Activated T-helper 1 cell treated with anti-CD3 and anti-CD28 coated beads, Interleukin-2, amount 50 U/mL, for 16 hours (primary cell): ENCODE measurements at places on chromosomes 12 and 14.

GRCh38 chr14:70333289-70333688 lies 26.2 kb downstream of the COX16 start:
- no peak for DNase-seq

DNA sequence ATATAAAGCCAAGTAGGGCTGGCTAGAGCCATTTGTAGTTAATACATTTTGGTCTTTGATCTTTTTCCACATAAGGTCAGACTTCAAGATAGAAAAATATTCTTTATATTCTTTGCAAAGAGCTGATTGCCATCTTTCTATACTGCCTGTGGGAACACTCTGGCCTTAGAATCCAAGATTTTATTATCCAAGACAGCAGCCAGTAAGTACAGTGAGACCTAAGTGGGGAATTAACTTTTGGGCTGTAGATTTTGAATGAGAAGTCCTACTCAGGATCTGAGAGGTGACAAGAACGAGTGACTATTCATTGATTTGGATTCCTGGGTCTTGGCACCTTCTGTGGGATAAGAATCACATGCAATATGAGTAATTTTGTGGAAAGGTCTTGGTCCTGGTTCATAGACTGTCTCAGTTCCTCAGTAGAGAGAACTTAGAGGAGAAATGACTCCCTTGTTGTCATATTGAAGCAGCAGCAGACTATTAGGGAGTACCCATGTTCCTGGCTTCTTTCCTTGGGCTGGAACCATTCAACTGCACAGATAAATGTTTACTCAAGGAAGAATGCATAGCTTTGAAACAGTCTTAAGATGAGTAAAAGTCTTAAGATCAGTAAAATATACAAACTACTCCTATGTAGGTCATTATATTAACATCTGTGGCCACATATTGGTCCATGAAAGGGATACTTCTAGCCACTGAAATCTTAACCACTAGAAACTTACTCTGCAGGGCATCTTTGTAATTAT lies 353.8 kb downstream of the RAD51B start:
- DNase-seq = no peak

DNA sequence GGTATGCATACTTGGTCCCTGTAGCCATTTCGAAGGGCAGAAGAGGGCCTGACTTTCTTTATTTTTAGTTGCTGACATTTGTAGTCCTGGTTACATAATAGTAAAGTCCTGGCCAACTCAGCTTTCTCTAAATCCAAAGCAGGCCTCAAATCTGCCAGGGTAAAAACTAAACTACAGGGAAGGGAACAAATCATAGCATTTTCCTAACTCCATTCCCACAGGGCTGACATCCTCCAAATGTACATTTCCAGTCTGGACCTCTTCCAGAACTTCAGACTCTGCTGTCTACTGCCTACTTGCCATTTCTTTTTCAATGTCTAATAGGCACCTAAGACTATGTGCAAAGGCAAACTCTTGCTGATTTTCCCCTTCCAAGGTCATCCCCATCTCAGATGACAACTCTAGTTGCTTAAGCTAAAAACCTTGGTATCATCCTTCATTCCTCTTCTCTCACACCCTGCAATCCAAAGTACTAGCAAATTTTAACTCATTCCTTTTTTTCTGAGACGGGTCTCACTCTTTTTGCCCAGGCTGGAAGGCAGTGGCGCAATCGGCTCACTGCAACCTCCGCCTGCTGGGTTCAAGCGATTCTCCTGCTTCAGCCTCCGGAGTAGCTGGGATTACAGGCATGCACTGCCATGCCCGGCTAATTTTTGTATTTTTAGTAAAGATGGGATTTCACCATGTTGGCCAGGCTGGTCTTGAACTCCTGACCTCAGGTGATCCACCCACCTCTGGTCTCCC lies 2.0 kb downstream of the DDIT3 start:
- DNase-seq = no peak

GRCh38 chr14:58942516-58942915 lies 246.0 kb upstream of the DAAM1 start:
- DNase-seq = no peak

DNA sequence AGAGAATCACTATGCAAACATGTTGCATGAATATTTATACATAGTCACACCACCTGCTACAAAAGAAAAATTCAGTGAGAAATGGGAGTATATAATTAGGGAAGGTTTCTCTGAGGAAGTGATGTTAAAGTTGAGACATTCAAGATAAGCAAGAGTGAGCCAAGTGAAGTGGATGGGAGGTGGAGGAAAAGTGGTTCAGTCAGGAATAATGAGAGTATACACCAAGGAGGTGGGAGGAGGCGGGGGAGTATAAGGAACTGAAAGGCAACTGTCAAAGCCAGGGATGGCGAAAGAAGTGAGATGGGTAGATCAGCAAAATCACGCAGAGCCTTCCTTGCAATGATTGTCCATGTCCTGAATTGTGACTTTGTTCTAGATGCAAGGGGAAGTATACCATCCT lies 33.7 kb downstream of the PRKD1 start:
- DNase-seq = no peak

DNA sequence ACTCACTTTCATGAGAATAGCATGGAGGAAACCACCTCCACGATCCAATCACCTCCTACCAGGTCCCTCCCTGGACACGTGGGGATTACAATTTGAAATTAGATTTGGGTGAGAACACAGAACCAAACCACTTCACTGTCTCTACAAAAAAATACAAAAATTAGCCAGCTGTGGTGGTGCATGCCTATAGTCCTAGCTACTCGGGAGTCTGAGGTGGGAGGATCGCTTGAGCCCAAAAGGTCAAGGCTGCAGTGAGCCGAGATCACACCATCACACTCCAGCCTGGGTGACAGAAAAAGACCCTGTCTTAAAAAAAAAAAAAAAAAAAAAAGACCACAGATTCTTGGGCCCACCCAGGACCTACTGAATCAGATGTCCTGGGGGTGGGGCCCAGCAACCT lies 28.3 kb downstream of the BRI3BP start:
- no peak for DNase-seq

DNA sequence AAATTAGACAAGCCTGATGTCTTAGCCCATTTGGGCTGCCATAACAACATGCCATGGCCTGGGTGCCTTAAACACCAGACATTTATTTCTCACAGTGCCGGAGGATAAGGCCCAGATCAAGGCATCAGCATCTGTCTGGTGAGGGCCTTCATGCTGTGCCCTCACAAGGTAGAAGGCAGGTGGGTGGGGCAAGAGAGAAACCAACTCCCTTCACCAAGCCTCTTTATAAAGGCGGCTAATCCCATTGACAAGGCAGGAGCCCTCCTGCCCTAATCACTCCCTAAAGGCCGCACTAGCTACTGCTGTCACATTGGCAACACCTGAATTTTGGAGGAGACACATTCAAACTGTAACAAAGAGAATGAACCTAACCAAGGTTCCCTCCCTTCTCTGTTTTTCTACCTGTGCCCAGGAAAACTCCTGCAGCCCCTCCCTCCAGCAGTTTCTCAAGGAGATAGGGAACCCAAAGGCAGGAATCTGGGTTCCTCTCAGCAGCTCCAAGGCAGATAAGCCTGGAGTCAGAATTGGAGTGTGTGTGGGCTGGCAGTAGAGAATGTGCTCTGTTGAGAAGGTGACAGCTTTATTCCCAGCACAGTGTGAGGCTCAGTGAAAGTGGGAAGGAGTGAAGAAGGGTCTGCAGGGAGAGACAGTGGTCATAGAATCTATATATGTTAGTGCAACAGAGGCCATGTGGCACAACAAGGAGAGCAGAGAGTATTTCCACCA lies 21.7 kb upstream of the GPATCH2L start:
- DNase-seq = no peak

- DNase-seq = peak; percentile 82
Observed at GRCh38 chr14:104768437-104769323, 15.7 kb downstream of the SIVA1 start.

- DNase-seq = no peak
Observed at GRCh38 chr14:72844524-72844923, 49.4 kb downstream of the DPF3 start.

DNA sequence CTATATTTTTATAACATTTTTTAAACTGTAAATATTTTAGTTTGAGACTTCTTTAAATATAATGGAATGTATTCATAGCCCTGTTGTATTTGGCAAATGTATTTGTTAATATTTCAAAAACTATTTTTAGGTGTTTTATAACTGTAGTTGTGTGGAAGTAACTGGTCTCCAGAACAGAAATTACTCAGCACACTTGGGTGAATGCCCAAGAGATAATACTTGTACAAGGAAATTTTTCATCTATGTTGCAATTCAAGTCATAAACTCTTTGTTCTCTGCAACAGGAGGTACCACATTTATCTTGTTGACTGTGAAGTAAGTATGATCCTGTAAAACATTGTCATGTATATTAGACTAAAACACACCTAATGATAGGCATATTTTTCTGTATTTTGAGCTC lies 72.8 kb downstream of the SLCO1B3 start:
- DNase-seq = no peak
